Activated CD4-positive, alpha-beta T cell treated with anti-CD3 and anti-CD28 coated beads, Interleukin-2, amount 50 U/mL, for 1 hour (primary cell): ENCODE measurements at places on chromosomes 11 and 22.
A peak's percentile ranks its signal among the peaks of the same experiment; 100 is the strongest.

- DNase-seq = peak; percentile 94
Observed at GRCh38 chr11:65833297-65834030, at the start of gene SNX32. Gene SNX32 (plus strand): TSS chr11:65833963. CDS start chr11:65834066, 103 bp downstream.

- peak; percentile 49 for DNase-seq
Observed at GRCh38 chr11:126355324-126355925, at the start of gene ST3GAL4. Gene ST3GAL4 (plus strand): TSS chr11:126355686. CDS start chr11:126406156, 50,470 bp downstream.

- DNase-seq = no peak
Observed at GRCh38 chr11:16612566-16613261, 125.7 kb upstream of the C11orf58 start.

DNA sequence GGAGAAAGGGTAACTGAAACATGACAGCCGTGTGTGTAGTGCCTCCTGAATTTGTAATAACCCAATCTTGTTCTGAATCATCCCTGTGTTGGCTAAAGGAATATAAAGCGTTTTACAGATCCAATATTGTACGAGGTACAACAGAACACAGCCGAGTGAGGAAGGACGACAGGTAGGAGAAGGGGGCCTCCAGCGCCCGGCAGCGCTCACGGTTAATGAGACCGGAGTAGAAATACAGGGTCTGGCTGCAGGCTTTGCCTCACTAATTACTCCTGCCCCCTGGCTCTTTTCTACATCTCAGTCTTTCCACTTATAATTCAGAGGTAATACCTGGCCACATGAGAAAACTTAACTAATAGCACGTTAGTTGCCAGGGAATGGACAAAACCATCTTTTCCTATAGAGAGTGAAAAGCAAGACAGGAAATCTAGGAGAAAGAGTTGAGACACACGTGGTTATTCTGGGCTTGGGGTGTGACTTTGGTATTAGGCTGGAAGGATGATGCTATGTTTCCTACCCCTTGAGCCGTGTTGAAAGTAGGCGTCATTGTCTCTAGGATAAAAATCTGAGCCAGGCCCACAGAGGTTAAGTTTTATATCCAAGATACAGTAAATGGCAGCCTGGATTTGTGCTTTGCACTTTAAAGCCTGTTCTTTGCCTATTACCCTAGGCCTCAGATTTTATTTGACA is 54.1 kb downstream of the GRIK4 start:
- DNase-seq = no peak

GRCh38 chr22:27711756-27712155 is 89.8 kb downstream of the MN1 start:
- no peak for DNase-seq

DNA sequence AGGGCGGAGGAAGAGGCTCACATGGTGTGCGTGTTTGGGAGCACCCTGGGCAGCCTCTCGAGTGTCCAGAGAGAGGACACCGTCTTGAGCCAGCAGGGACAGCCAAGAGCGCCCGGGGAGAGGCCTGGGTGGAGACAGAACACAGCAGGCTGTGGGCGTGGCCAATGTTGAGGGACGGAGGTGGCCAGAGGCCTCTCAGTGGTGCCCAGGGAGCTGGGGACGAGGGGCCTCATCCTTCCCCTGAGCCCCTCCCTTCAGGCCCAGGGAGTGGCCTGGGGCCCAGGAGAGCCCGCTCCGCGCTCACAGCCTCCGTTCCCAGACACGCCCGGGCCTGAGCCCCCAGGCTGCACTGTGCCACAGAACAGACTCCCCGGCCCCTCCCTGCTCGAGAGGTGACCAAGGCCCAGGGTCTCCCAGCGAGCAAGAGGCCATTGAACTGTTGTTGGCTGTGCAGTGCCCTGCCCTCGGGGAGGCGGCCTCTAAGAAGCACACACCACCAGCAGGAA is 48.4 kb downstream of the CDKN1C start:
- no peak for DNase-seq

- DNase-seq = no peak
Observed at GRCh38 chr22:48748860-48749554, 1078.7 kb downstream of the BRD1 start.

DNA sequence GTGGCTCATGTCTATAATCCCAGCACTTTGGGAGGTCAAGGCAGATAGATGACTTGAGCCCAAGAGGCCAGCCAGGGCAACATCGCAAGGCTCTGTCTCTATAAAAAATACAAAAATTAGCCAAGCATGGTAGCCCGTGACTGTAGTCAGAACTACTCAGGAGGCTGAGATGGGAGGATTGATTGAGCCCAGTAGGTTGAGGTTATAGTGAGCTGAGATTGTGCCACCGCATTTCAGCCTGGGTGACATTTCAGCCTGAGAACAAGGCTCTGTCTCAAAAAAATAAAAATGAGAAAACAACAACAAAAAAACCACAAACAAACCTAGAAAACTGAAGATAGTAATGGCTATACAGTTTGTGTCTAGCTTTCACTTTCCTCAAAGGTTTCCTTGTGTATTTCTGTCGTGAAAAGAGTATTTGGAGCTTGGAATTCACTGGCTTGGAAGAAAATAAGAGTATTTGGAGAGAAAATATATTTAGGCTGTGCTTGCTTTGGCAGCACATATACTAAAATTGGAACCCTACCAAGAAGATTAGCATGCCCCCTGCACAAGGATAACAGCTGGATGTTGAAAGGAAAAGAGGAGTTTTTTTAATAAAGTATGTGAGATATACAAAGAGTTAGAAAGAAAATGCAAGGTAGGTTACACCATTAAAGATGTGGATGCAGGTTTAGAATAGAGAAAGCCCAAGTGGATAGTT is 3.9 kb upstream of the BIRC3 start:
- no peak for DNase-seq

DNA sequence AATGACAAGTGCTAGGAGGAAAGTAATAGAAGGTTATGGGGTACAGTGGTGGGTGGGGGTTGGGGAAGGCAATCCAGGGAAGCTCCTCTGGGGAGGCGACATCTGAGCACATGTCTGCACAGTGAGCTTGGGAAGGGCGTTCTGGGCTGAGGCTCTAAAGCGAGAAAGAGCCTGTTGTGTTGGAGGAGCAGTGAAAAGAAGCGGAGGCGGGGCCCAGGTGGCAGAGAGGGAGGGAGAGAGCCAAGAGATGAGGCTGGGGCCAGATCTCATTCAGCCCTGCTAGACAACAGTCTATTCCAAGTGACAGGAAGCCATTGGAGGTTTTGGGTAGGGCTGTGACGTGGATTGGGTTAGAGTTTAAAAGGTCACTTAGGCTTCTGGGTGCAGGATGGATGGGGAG is 55.3 kb upstream of the PARVG start:
- no peak for DNase-seq
